ENCODE measurements at places on chromosomes 12 and 14.

GRCh38 chr12:51217133-51217967 lies 512 bp downstream of the POU6F1 start:
- DNase-seq = peak; percentile 28

GRCh38 chr12:39426636-39427240 lies 16.2 kb downstream of the KIF21A start:
- DNase-seq = no peak

GRCh38 chr14:103370087-103370486 lies 15.1 kb upstream of the MARK3 start:
- DNase-seq = no peak

- no peak for DNase-seq
Observed at GRCh38 chr14:50338587-50338986, 26.5 kb downstream of the DMAC2L start.

DNA sequence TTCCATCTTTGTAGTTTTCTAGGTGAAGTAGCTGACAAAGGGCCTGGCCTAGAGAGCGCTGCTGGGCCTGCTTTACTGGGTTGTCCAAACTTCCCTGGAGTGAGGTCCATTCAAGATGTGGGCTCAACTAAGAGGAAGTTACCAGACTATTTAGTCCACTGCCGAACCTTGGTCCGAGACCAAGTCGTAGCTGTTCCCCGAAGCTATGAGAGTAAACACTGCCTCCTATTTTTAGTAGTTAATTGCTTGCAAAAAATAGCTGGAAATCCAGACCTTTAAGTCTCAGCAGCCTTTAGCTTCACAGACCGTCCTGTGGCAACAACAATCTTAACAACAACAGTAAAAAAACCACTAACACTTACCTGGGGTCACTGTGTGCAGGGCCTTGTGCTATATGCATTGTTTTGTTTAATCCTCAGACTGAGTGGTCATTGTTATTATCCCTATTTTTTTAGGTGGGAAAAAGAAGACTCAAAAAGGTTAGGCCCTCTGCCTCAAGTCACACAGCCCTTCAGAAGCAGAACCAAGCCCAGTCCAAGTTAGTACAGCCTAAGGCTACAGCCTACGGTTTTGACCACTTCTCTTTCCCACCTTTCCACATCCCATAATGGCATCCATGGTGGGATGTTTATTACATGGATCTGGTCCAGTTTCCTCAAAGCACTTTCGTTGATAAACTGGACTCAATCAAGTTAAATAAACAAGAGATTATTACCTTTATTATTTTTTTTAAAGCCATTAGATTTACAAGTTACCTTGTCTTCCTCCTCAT lies 30.6 kb downstream of the SOCS2 start:
- no peak for DNase-seq

Measured in stimulated activated CD4-positive, alpha-beta T cell treated with anti-CD3 and anti-CD28 coated beads, TNF-alpha, amount 100 ng/mL, for 4 hours (primary cell).